ENCODE measurements at places on chromosomes 5 and 9.

DNA sequence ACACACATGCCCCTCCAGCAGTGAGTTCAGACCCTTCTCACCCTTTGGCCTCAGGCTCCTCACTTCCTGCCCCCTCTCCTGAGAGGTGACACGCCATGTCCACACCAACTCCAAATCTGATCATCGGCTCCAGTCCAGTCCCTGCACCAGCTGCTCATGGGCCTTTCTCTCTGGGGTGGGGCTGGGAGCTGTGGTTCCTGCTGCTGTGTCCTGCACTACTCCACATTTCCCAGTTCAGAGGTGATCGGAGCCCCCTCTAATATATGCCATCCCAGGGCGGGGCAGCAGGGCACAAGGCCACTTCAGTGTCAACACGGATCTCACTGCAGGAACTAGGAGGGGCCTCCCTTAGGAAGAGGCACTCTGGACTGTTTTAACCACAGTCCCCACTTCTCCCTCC is 91.5 kb downstream of the ADAMTS2 start:
- DNase-seq, result no peak

DNA sequence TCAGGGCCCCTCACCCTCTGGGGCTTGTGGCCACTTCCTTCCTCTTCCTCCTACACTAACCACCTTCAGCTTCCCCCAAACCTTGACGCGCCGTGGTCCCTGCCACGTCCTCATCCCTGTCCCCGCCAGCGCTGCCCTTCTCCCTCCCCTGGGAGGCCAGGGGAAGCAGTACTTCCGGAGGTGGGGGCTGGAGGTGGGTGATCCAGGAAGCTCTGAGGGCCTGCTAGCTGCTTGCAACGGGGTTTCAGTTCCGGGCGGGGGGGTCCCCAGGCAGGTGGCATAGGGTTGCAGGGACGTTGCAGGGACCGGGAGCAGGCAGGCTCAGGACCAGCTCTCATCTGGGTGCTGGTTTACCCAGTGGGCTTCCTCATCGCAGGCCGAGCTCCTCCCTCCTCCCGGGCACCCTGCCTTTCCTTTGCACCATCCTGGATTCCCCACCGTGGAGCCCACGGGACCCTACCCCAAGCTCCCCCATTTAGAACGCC is 70.0 kb downstream of the RXRA start:
- DNase-seq, result no peak

GRCh38 chr5:168274406-168274805 is 17.0 kb upstream of the WWC1 start:
- DNase-seq, result no peak

- DNase-seq, result no peak
Observed at GRCh38 chr5:133460172-133460758, 152.1 kb downstream of the FSTL4 start.

DNA sequence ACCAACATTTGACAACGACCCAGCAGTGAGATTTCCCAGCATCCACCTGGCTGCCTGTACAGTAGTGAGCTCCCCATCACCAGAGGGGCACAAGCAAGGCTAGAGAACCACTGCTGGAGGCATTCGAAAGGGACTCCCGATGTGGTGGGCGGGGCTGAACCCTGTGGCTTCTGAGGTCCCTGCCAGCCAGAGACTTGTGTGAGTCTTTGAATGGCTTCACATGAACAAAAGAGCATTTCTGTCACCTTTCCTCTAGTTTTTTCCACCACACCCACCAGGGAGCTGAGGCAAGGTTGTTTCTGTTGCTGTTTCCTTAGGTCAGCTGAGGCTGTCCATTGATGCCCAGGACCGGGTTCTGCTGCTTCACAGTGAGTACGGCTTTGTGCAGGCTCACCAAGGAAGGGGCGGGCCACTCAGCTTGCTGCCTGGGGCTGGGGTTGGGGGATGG is 15.7 kb downstream of the RGS3 start:
- no peak for DNase-seq

GRCh38 chr9:107929443-107929842 is 439.9 kb upstream of the KLF4 start:
- DNase-seq, result no peak

DNA sequence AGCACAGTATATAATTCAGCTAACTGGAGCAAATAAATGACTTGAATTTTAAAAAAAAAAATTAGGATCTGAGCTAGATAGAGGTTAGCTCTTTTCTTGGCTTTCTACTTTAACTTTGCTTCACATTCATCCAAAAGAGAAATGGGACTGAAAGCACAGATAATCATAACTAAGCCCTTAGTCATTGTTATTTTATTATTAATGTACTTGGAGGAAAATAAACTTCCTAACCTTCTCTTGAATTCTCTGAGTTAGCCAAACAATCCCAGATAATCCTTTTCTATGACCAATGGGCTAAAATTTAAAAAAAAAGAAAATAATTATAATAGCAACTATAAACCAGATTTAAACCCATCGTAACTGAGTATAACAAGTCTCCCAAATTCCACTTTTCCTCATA is 57.6 kb upstream of the RASA1 start:
- DNase-seq, result no peak

GRCh38 chr5:164358531-164359259 is 853.3 kb downstream of the MAT2B start:
- no peak for DNase-seq

DNA sequence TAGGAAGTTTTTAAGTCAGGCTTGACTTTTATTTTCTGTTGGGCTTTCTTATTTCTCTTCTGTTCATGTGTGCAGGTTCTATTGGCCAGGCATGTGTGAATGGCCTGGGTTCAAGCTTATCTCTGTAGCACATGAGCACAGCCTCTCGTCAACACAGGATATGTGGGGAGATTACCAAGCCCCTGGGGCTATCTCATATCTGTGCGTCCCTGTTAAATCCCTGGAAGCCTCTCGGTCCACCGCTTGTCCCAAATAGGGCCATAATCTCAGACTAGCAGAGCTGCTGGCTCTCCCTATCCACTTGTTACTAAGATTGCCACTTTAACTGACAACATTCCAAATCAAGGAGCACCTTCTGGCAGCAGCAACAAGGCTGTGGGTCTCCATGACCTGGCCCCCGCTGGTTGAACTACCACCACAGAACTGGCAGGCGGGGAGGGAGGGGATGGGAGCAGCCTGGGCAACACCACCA is 28.4 kb upstream of the EBF1 start:
- no peak for DNase-seq

DNA sequence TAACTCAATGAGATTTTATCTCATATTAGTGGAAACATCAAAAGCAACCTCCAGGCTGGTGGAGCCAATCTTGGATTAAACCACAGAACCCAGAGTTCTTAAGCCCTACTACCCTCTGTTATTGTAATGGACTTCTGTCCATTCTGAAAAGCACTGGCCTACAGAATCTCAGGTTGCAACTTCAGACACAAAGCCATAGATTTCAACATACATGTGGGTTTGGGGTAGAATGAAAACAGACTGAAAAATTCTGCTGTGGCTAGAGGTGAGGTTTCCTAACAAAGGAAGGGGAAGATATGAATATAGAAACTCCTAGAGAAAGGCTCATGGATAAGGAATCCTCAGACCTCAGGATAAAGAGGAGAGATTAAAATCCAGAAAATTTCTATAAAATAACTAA is 569.8 kb upstream of the RIOK2 start:
- DNase-seq, result no peak

DNA sequence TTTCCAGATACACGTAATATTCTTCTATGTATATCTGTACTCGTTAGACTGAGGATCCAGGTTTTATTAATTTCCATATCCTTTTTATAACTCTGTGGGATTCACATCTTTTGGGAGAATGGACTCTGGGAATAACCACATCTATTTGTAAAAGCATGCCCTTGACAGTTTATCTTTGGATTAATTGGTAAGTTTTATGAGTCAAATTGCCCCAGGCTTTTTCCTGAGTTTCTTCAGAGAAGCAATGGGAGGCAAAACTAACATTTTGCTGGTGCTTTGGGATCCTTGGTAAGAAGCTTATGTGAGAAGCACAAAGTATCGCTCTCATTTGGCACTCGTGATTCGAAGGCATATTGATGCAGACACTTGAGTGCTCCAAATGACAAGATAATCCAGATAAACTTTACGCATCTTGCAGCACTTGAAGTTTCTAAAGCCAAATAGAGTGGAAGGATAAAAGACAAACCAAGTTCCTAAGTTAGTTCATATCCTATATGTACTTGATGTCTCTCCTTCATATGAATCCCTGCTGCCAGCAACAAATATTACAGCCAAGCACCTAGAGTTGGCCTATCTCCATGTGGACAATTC is 324.7 kb downstream of the TLE4 start:
- DNase-seq, result no peak

DNA sequence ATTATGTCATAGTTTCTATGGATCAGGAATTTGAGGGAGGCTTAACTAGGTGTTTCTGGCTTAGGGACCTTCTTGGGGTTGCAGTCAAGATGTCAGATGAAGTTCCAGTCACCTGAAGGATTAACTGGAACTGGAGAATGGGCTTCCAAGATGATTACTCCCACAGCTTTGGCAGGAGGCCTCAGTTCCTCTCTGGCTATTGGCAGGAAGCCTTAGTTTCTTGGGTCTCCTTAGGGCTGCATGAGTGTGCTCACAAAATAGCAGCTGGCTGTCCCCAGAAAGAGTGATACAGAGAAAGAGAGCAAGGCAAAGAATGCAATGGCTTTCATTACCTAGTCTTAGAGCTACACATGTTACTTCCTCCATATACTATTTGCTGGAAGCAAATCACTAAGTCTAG is 138.1 kb upstream of the TLE4 start:
- DNase-seq, result no peak

GRCh38 chr5:160923936-160924710 is 72.1 kb upstream of the ATP10B start:
- no peak for DNase-seq

DNA sequence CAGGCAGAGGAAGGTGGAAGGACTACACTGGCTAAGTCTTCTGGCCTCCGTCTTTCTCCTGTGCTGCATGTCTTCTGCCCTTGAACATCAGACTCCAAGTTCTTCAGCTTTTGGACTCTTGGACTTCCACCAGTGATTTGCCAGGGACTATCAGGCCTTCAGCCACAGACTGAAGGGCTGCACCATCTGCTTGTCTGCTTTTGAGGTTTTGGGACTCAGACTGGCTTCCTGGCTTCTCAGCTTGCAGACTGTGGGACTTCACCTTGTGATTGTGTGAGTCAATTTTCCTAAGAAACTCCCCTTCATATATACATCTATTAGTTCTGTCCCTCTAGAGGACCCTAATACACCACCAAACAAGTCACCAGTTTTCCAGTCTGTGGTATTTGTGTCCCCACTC is 9.7 kb upstream of the ANKDD1B start:
- no peak for DNase-seq

GRCh38 chr5:113232667-113233066 is 202.1 kb downstream of the TSSK1B start:
- no peak for DNase-seq

DNA sequence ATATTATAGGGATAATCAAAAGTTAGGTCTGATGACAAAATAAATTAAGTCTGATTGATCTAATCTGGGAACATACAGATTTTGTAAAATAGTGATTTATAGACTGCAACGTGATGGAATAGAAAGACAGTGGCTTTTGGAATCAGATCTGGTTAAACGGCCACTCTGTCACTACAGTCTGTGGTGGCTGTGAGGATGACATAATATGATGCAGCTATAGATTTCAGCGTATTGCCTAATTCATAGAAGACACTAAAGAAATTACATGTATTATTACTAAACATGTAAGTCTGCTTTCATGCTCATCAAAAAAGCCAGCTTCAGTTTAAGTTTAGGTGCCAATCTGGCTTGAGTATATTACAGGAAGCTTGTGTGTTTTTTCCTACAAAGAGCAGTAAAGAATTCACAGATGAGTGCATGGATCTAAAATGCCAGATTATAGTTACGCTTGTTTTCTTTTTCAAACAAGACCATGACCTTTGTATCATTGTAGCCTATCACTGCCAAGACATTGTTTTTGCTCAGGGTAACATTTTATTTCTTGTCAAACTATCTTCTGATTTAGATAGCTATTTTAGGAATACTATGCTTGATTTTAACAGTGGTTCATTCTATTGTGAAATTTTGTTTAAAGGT is 25.7 kb downstream of the CPEB4 start:
- no peak for DNase-seq

DNA sequence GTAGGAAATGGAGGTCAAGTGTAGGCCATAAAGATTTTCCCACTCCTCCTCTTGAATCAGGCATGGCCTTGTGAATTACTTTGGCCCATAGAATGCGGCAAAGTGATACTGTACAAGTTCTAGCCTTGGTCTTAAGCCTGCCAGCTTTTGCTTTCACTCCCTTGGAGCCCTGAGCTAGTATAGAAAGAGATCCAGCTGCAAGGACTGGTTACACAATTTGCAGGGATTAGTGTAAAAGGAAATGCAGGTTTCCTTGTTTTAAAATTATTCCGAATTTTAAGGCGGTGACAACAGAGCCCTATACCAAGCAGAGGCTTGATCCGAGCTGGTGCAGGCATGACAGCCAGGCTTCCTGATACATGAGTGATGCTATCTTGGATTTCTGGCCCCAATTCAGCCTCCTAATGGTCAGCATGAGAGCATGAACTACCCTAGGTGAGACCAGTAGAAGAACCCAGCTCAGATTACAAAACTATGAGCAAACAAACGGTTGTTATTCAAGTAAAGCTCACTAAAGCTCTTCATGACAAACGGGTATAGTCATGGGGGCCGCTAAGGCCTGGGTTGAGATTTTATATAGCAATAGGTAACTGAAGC is 257.9 kb downstream of the DOCK8 start:
- DNase-seq, result no peak

DNA sequence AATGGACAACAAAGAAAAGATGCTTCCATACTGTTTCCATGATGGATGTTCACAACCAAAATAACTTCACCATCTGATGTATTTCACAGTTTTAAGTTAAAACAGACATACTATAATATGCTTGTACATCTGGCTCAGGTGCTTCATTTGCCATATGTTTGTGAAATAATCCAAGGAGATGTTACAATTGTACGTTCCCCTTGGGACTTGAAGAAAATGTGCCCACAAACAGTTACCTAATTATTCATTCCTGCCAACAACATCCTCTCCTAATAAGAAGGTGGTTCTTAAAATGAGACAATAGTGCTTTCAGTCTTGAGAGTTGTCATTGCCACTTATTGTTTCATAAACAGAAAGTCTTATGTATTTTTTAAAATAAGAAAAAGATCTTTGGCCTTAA is 33.1 kb upstream of the SMARCA2 start:
- no peak for DNase-seq

DNA sequence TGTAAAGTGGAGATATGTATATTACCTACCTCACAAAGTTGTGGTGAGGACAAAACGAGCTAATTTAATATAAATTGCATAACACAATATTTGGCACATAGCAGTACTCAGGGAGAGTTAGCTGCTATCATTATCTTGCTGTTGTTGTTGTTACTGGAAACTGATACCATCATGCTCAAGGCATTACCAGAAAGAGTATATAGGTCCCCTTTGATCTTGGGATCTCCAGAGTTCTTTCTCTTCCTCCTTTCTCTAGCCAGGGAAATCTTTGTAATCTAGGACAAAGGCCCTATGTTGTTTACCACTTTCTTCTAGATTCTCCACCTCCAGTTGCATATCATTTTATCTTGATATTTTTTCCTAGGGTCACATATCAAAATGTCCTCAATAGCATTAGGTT is 114.8 kb upstream of the RASA1 start:
- no peak for DNase-seq
